ENCODE measurements at places on chromosomes 13 and 19.

DNA sequence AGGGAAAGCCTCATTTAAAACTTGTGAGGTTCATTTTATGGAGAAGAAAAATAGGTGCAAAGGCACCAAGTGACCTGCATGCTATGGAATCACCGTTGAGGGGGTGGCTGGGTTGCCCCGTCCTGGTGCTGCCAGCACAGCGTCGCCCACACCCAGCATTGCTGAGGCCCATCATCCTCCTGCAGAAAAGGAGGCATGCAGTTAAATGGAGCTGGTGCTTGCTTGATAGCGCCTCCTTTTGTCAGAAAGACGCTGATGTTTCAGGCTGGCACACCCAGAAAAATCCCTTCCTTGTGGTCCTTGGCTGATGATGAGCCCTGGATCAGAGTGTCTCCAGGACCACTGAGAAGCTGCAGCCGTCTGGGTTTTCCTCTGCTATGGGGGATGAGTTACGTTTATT, 36.9 kb downstream of the DHRS12 start:
- no peak for DNase-seq

- DNase-seq, result peak; percentile 59
Observed at GRCh38 chr19:7682175-7682855, 1.7 kb downstream of the TRAPPC5 start.

GRCh38 chr19:33389421-33390100, 16.1 kb downstream of the CEBPG start:
- no peak for DNase-seq

GRCh38 chr19:55473225-55474012, 3.0 kb upstream of the ZNF628 start:
- no peak for DNase-seq

- peak; percentile 85 for DNase-seq
Observed at GRCh38 chr19:56105090-56105701, 15.9 kb downstream of the ZNF787 start.

DNA sequence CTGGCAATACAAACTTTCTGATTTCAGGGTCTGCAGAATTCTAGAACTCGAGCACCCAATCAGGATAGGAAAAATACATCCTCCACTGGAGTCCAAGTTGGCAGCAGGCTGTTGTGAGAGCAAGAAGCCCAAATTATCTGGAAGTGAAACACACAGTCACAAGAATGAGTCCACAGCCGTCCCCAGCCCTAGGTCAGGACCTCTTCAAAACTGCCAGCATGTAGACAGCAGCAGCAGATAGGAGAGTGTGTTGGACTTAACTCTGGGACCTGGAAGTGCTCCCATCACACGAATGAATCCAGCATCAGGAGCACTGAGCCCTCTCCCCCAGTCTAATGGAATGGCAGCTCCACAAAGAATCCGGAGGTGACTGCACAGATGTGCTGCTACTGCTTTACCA, 420.7 kb downstream of the OXGR1 start:
- DNase-seq, result no peak

DNA sequence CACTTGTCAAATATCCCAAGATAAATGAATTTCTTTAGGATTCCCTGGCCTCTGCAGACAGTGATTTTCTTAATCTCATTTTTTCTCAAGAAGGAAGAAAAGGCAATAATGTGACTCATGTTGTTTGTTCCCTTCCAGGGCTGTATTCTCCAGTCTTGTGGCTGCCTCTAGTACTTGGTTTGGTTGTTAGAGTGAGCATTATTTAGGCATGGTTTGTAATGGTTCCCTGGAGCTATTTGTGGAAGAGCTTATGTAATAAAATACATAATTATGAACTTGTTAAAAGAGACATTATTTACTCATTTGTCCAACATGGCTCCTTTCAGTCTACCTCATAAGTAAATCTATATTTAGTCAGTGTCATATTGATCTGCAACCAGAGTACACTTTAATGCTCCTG, 270.4 kb downstream of the DCT start:
- DNase-seq, result no peak

GRCh38 chr13:48411147-48411794, 1.6 kb downstream of the LPAR6 start:
- DNase-seq, result no peak

- no peak for DNase-seq
Observed at GRCh38 chr19:1747285-1748114, 5.8 kb upstream of the ONECUT3 start.

- DNase-seq, result no peak
Observed at GRCh38 chr13:51524829-51525566, 59.3 kb upstream of the WDFY2 start.

DNA sequence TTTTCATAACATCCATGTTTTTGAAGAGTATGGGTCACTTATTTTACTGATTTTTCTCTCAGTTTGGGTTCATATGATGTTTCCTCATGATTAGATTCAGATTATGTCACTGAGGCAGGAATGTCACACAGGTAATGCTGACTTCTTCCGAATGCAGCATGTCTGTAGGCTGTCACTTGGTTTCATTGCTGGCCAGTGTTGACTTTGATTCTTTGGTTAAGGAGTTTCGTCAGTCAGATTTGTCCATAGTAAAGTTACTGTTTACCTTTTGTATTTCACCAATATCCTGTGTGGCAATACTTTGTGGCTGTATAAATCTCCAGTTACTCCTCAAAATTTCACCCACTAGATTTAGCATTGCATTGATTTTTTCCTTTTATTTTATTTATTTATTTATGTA, 105.6 kb downstream of the MRPL57 start:
- DNase-seq, result no peak

- DNase-seq, result no peak
Observed at GRCh38 chr13:85724546-85725432, 74.4 kb downstream of the SLITRK6 start.

DNA sequence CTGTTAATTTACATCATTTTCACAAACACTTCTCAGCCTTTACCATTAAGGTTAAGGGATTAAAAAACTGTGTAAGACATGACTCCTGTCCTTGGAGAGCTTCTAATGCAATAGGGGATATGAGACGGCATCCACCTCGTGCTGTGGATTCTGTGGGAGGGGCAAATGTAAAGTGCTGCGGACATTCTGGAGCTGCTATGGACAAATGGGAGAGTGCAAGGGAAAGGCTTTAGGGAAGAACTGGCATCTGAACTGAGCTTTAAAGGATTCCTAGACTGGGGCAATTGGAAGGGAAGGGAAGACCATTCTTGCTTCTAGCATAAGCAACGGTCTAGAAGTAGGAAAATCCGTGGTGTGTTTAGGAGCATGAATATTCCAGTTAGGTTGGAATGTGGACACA, 31.4 kb downstream of the CDADC1 start:
- no peak for DNase-seq

DNA sequence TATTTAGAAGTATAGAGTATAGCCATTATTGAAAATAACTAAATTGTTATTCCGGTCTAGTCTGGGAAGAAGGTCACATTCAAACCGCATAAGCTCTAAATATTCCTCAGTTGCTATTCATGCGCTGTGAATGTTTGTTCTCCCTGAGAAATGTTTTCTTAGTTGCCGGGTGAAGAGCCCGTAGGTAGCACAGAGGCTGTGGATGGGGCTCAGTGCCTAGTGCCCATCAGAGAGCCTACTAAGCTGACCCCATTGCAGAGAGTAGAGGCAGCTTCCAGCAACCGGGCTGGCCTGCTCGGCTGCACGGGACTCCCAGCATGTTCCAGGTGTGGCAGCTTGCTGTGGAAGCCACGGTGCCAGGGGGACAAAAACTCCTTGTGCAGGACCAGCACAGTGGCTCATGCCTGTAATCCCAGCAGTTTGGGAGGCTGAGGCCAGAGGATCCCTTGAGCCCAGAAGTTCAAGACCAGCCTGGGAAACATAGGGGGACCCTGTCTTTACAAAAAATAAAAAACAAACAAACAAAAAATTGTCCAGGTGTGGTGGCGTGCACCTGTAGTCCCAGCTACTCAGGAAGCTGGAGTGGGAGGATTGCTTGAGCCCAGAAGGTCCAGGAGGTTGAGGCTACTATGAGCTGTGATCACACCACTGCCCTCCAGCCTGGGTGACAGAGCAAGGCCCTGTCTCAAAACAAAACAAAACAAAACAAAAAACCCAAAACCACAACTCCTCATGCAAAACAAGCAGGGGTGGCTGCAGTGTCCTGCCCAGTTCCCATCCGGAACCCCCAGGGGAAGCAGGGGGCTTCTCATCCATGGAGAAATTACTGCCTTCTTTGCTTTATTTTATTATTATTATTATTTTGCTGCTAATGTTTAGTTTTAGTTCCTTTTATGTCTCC, 82.5 kb downstream of the KCTD15 start:
- no peak for DNase-seq

GRCh38 chr19:16001481-16002312, 52.9 kb downstream of the OR10H4 start:
- DNase-seq, result no peak

GRCh38 chr13:27186295-27186694, 14.7 kb upstream of the USP12 start:
- no peak for DNase-seq

GRCh38 chr19:7242601-7243258, 51.5 kb downstream of the INSR start:
- no peak for DNase-seq

GRCh38 chr13:103510007-103510535, 443.9 kb upstream of the SLC10A2 start:
- peak; percentile 13 for DNase-seq

GRCh38 chr19:4063369-4064148, 3.1 kb downstream of the ZBTB7A start:
- no peak for DNase-seq
